ENCODE measurements at places on chromosomes 11 and 22. TPM values are rescaled to one million over a fixed set of nuclear protein-coding genes. Genes with fewer than 3 reads are reported as not detected.

GRCh38 chr11:33808228-33808828 is 34.0 kb upstream of the FBXO3 start:
- no peak overlapping the region for H3K4me3 ChIP-seq
- H3K4me1 ChIP-seq = no peaks in the 10 kb centered on the region
- DNase-seq = peak; percentile 87
- no peaks in the 10 kb centered on the region for H3K27me3 ChIP-seq
- H3K27ac ChIP-seq = no peak overlapping the region

The RNASEH2C gene
- total RNA-seq = 44.6 TPM

DNA sequence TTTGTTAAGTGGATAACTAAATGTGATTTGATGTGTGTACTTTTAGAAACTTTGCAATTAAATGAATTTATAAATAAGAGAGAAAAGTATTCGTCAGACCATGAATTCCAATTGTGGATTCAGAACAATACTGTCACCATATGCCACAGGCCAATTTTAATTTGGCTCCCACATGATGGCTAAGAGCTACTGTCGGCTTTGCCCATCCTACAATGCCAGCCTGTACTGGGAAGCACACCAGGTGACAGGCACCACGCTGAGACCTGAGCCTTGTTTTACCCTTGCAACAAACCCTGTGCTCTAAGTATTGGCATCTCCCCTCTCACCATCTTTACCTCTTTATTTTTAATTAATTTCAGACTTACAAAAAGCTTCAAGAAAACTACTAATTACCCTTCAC is 14.0 kb downstream of the RAB30 start:
- H3K27me3 ChIP-seq = no peaks in the 10 kb centered on the region
- no peak for DNase-seq
- peaks cover 60% of the 10 kb centered on the region for H3K4me1 ChIP-seq
- H3K36me3 ChIP-seq = no peaks in the 10 kb centered on the region
- no peak overlapping the region for H3K27ac ChIP-seq

DNA sequence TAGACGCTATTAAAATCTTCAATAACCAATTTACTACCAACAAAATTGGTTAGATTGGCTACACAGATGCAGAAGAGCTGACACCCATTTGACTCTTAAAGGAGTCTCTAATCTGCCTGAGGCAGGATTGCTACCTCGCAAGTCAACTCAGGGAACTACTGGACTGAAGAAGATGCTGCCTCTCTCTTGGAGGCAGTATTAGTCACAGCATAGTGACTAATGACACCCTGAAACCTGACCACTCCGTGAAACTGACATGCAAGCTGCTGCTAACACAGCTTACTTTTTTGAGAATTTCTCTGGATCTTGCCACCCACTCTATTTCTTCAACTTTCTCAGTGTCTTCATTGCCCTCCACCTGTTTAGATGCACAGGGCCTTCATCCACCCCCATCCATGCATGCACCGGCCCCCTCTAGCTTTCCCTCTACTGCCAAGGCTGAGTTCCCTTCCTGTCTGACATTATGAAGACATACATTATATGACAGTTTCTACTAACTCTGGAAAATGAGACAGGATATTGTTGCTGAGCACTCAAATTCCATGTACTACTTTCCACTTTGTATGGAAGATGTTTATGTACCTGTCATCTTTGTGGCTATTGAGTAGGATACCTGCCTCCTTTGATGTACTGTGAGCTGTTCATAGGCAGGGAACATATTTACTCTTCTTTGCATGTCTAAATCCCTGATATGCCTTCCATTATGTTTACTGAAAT is 183.2 kb downstream of the MSANTD4 start:
- no peak overlapping the region for H3K27ac ChIP-seq
- H3K27me3 ChIP-seq = no peaks in the 10 kb centered on the region
- H3K36me3 ChIP-seq = no peaks in the 10 kb centered on the region
- no peaks in the 10 kb centered on the region for H3K4me1 ChIP-seq

DNA sequence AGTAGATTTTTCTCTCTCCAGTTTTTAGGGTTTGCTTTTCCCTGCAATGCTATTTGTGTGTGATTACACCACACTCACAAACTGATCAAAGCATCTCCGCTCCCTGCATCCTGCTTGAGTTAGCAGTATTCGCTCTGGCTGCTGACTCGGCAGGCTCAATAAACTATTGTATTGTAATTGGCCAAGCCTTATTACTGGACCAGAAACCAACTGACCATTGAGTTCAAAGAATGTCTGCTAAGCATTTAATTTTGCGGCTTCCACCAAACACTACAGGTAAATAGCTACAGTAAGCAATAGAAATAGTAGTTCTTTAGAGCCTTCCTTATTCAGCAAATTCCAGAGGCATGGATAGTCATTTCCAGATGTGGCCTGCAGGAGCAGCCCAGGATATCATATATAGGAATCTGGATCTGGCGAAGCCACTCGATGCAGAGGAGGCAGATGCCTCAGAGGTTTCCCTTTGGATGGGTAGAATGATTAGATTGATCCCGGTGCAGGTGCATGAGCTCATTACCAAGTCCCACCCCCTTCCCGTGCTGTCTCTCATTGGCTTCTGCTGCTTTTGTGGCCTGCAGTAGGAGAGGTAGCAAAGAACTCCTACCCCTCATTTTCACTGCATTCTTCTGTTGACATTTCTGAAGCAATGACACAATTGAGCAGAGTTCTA is 77.3 kb downstream of the COMMD9 start:
- no peaks in the 10 kb centered on the region for H3K36me3 ChIP-seq
- H3K27ac ChIP-seq = no peak overlapping the region
- DNase-seq = no peak
- no peaks in the 10 kb centered on the region for H3K4me1 ChIP-seq
- H3K27me3 ChIP-seq = no peaks in the 10 kb centered on the region

- H3K27ac ChIP-seq = no peak overlapping the region
- no peaks in the 10 kb centered on the region for H3K36me3 ChIP-seq
- no peak overlapping the region for H3K4me3 ChIP-seq
Observed at GRCh38 chr22:47607486-47607885, 845.0 kb downstream of the TBC1D22A start.

- no peaks in the 10 kb centered on the region for H3K4me1 ChIP-seq
- no peak overlapping the region for H3K4me3 ChIP-seq
- no peaks in the 10 kb centered on the region for H3K27me3 ChIP-seq
- no peak overlapping the region for H3K27ac ChIP-seq
- no peak for DNase-seq
- no peaks in the 10 kb centered on the region for H3K36me3 ChIP-seq
Observed at GRCh38 chr11:31895926-31896325, 84.8 kb upstream of the PAX6 start.

DNA sequence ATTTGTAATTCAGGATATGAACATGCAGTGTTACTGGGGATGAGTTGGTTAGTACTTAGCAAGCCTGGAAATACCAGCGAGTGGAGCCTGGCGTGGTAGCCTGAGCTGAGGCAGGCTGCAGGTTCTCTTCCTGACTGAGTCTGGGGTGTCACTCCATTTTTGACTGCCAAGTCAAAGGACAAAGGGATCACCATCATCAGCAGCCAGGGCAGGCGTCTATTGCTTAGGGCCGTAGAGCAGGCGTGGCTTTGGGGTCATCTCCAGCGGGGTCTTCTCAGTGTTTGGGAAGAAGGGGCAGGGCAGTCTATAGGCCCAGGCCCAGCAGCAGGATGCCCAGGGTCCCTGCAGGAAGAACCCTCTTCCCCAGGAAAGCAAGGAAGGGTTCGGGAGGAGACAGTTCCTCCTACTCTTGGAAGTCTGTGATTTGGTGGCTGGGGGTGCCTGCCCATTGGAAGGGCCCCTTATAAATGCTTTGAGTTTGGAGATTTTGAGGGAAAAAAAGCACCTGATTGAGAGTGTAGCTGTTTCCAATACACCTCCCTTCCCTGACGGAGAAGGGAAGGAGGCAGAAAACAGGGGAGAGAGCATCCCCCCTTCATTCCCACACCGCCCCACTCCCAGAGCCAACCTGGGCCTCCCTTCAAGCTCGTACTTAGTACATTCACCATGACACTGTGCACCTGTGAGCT is 51.5 kb upstream of the SPATA19 start:
- H3K27ac ChIP-seq = no peak overlapping the region
- no peaks in the 10 kb centered on the region for H3K4me1 ChIP-seq
- DNase-seq = no peak

The VPREB1 gene
- total RNA-seq = not detected

DNA sequence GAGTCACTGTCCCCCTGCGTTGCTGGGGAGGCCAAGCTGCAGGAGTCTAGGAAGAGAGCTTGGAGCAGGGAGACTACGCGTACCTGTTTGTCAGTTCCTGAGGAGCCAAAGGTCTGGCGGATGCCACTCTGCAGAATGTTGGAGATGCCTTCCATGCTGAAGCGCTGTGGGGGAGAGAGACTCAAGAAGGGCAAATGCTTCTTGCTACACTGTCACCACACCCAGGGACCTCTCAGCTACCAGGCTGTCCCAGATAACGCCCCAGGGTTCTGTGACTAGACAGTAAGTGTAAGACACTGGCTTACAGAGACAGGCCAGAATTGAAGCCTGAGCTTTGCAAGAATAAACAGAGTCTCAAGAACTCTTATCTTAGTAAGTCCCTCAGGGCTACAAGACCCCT is 42.0 kb downstream of the FEZ1 start:
- H3K27me3 ChIP-seq = no peaks in the 10 kb centered on the region
- H3K4me1 ChIP-seq = peaks cover 20% of the 10 kb centered on the region
- H3K4me3 ChIP-seq = no peak overlapping the region
- no peaks in the 10 kb centered on the region for H3K36me3 ChIP-seq
- H3K27ac ChIP-seq = no peak overlapping the region

Measured in heart left ventricle (tissue), 16 donors.